ENCODE measurements at places on chromosomes 6 and 20.
A peak's percentile ranks its signal among the peaks of the same experiment; 100 is the strongest.

- DNase-seq: no peak
Measured at GRCh38 chr6:142118925-142119324, 13.8 kb upstream of the GJE1 start.

DNA sequence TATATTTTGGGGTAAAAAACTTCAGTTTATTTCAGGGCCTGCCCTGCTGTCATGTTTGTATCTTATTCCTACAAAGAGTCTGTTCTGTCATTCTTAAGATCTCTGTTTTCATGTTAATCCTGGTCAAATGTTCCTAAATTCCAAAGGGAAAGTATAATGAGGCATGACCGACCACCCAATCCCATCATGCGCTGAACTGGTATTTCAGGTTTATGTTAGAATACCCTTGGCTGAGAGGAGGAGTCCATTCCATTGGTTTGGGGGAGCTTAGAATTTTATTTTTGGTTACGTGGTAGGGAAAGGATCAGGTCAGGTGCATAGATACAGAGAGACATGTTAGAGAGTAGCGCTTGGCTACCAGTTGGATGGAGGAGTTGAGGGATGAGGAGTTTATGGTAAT lies 25.7 kb downstream of the CFAP61 start:
- no peak for DNase-seq

GRCh38 chr6:147826698-147827097 lies 318.2 kb downstream of the SAMD5 start:
- no peak for DNase-seq

DNA sequence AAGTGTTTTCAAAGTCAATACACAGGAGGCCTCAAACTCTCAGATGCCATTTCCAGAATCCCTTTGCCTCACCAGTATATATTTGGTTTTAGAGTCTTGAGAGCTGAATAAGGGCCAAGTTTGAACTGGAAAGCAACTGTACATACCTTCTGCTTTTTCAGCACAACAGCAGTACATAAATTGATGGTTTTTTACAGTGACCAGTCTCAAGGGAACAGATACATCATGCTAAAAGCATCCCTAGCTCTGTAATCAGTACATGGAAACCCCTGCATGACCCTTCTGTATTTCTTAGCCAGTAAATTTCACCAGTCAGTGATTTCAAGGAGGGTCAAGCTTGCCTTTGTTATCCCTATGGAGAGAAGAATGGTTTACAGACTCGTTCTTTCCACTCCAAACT lies 40.6 kb upstream of the ECHDC1 start:
- no peak for DNase-seq

GRCh38 chr6:133644892-133645619 lies 243.9 kb upstream of the TCF21 start:
- DNase-seq: no peak

- DNase-seq: no peak
Measured at GRCh38 chr20:53866794-53867740, 203.3 kb downstream of the BCAS1 start.

GRCh38 chr20:59342023-59342957 lies 41.9 kb downstream of the EDN3 start:
- no peak for DNase-seq

- DNase-seq: no peak
Measured at GRCh38 chr6:157579467-157580031, 198.6 kb downstream of the ZDHHC14 start.

DNA sequence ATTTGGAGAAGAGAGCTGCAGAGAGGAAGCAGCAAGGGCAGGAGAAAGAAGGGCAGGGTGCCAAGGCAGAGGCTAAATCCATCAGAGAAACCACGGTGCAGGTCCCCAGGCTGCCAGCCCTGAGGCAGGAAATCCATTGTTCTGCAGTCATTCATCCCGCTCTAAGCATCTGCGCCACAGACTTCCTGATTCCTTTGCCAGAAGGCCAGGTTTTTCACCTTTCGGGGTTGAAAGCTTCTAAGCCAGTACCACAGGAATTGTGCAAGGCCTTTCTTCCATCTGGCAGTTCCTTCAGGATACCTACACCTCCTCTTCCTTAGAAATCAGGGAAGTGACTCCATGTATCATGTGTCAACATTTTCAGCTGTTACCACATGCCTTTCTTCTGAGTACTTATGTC lies 45.6 kb downstream of the ADGRF5 start:
- no peak for DNase-seq

DNA sequence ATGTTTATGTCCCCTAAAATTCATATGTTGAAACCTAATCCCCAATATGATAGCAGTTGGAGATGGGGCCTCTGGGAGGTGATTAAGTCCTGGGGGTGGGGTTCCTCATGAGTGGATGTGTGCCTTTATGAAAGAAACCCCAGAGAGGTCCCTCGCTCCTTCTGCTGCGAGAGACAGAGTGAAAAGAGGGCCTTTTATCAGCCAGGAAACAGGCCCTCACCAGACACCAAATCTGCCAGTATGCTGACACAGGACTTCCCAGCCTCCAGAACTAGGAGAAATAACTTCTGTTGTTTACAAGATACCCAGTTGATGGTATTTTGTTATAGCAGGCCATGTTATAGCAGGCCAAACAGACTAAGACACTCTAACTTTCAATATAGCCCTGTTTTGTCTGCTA lies 100.9 kb upstream of the NFATC2 start:
- DNase-seq: no peak

DNA sequence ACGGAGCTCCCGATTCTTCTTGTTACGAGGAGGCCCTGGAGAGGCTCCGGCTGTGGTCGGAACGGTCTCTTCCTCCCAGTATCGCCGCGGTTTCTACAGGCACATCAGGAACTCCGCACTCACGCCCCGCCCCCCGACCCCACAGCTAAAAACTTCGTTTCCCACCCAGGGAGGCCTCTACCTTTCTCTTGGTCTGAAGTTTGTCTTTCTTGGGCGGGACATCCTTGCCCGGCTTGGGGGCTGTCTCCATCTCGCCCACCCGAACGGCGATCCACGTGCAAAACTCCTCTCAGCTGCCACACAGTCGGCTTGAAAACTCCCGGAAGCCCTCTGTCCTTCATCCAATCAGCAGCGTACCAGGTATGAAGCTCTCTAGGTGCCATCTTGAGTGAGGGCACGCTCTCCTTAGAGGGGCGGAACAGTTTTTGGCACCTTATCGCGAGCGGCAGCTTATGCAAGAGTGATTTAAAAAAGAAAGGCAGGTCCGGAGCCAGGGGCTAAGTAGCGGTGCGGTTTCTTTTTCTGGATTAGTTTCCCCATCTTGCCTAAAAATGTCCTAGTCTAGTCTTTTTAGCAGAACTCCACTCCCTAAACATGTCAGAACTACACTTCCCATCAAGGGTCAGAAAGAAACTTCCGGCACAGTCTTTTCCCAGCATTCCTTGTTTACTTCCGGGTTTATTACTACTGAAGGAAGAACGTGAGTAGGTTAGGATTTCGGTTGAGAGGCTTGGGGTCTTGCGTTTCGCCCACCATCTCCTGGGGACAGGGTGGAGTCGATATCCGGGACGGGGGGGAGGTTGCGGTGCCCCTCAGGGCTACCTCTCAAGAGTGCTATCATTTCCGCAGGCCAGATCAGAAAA lies at the start of the genes PFDN6 and WDR46:
PFDN6 (plus strand) TSS at position 681 of the 863 bp plus-strand sequence. CDS start 256 bp downstream, outside the sequence.
WDR46 (minus strand) TSS at position 319 of the 863 bp plus-strand sequence; CDS start at position 250, 69 bp downstream.
- peak; percentile 64 for DNase-seq

DNA sequence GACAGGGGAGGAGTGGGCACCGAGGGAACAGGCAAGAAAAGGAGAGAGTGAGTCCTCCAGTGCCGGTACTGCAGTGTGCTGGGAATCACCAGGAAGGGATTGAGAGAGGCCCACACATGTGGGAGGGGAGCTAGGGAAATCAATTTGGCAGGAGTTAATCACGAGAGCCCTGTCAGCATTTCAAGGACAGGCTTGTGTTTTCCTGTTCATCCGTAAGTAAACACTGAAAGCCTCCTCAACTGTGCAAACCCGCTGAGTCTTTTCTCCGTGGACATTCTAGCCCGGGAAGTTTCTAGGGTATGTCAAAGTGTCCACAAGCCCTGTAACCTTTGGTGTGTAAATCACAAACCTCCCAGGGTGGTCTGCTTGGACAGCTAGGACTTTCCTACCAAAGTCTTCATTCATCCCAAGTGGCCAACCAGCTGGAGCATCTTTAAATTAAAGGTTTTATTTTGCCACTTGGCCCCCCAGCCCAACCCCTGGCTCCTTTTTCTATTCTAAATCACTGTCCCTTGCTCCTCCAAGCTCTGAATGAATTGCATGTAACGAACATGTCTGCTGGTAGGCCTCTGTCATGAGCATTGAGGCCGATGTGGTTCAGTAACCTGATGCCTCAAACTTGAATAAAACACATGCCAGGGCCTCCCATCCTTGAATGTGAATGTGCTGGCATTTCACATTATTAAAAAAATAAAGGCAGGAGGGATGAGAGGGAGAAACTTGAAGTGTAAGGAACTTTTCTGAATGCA lies 149.1 kb downstream of the ZNF217 start:
- DNase-seq: no peak

Measured in stimulated activated CD8-positive, alpha-beta memory T cell treated with anti-CD3 and anti-CD28 coated beads, Interleukin-15, amount 100 ng/mL, for 4 hours (primary cell).